ENCODE measurements at places on chromosomes 11 and 22.

GRCh38 chr11:127866109-127866508 is 721.2 kb downstream of the ETS1 start:
- no peak for DNase-seq

DNA sequence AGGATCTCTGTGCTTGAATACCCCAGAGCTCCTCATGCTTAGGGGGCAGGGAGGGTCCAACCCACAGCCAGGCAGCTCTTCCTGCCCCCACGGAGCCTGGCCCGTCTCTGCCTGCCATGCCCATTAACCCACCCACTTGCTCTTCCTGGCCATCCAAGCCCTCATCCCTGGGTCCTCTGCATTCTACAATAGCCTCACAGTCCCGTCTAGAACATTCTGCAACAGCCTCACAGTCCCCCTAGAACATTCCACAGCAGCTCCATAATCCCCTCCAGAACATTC is 15.1 kb downstream of the TSPAN32 start:
- no peak for DNase-seq

- DNase-seq = no peak
Measured at GRCh38 chr22:46051646-46052045, 74.7 kb upstream of the WNT7B start.

DNA sequence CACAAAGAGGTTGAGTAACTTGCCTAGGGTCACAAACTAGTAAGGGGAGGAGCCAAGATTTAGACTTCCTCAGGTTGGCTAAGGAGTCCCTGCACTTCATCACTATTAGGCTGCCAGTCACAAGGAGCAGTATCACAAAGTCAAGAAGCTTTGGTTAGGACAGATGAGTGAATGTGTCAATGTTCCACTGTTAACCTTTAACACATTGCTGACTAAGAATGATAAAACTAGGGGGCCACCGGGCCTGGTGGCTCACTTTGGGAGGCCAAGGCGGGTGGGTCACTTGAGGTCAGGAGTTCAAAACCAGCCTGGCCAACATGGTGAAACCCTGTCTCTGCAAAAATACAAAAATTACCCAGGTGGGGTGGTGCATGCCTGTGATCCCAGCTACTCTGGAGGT is 32.0 kb downstream of the TMEM123 start:
- no peak for DNase-seq

DNA sequence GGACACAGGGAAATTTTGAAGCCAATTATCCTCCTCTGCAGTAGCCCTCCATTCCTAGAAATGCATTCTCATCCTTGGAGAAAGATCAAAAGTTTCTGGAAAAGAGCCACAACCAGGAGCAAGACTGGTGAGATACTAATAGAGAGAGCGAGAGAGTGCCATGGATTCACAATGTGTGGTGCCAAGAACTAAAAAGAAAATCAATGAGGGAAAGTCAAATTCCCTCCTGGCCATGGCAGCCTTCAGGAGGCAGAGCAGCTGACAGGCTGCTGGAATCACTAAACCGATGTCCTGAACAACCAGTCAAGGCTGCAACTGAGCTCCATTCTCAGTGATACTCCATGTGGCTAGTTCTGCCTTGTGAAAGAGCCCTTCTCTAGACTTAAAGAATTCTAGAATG is 561.0 kb downstream of the SOX6 start:
- no peak for DNase-seq

DNA sequence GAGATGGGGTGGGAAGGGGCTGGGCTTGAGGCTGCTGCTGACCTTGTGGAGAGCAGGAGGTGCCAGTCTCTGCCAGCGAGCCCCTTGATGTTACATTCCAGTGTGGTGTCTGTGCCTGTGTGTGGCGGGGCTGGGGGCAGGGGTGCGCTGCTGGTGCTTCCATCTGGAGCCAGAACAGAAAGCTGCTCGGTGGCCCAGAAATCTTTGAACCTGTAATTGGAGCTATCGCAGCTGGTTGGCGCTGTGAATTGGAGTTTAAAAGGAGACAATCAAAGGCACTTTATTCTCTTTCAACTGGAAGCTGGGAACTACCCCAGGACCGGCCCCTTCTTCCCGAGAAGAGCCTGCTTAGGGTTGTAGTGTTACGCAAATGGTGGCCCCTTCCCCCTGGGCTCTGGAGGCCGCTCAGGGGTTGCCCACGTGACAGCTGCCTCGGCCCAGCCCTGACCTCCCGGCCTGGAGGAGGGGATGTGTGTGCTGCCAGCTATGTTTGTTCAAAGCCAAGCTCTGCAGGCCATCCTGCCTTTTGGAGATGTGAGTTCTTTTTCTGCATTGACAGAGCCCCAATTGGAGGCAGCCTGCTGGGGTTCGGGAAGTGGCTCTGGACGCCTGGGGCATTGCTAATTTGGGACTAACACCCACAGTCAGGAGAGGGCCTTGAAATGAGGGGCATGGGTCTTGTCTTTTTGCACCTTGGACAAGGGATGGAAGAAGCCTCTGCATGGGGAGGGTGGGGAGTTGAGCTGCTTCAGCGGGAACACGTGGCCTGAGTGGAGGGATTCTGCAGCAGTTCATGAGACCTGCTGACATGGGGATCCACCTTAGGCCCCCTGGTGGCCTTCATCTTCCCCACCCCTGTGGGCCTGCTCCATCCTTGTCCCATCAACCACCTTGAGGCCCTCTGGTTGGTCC is 14.0 kb upstream of the ARSA start:
- no peak for DNase-seq

DNA sequence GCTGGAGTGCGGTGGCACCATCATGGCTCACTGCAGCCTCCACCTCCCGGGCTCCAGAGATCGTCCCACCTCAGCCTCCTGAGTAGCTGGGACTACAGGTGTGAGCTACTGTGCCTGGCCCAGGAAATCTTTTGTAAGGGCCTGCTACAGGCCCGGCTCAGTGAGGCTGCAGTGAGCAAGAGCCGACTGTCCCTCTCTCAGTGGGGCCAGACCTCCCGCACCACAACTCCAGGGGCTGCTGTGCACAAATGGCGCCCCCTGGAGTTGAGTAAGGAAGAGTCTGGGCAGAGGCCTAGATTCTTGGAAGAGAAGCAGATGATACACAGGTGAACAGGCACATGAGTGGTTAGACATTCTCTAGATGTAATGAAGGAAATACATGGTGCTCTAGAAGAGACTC is 7.0 kb downstream of the SERHL2 start:
- no peak for DNase-seq

DNA sequence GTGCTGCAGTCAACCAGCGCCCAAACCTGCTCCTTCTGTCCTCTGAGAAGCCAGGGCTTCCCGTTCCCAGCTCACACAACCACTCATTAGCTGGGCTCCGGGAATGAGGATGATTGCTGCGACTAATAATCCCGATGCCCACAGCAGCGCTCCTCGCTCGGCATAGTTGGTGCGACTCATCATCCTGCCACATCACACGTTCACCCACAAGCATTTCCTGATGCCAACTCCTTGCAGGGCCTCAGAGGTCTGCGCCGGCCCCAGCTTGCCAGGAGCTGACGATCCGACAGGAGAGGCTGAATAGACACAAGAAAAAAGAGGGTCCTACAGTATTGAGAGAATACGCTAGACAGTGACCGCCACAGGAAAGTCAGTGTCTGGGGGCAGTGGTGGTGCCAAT is 10.6 kb upstream of the CSNK1E start:
- DNase-seq = no peak

DNA sequence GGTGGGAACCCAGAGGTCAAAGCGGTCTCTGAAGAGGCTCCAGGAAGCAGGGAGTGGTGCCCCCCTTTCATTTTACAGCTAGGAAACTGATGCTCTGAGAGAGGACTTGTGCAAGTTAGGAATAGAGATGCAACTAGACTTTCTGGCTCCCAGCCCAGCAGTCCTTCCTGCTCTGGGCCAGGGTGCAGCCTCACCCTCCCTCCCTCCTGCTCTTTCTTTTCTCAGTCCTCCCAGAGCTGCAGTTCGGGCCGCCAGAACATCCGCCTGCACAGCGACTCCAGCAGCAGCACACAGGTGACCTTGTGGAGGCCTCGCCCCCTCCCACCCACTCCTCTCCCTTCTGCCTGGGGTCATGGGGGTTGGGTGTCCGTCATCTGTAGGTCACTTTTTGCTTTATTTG is 51.5 kb downstream of the LHFPL7 start:
- DNase-seq = peak; percentile 91
